ENCODE measurements at places on chromosomes 12 and 14. TPM values are rescaled to one million over a fixed set of nuclear protein-coding genes. Genes with fewer than 3 reads are reported as not detected.

DNA sequence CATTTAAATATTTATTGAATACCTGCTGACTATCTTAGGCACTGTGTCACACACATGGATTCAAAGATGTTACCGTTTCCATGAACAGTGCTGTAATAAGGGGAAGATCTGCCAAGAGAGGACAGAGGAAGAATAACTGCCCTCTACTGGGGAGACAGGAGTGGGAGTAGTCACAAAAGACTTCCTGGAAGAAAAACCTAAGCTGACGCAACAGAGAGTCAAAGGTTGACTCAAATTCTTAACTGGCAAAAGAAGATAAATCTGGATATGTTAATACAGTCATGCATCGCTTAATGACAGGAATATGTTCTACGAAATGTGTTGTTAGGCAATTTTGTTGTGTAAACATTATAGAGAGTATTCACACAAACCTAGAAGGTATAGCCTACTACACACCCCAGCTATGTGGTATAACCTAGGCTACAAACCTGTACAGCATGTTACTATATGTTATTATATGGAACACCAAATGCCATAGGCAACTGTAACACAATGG is 51.5 kb downstream of the DCAF5 start:
- H3K27ac ChIP-seq, result peak overlapping the region; percentile 88
- DNase-seq, result peak; percentile 19
- peaks cover 5% of the 10 kb centered on the region for H3K36me3 ChIP-seq
- H3K4me1 ChIP-seq, result peaks cover 13% of the 10 kb centered on the region

DNA sequence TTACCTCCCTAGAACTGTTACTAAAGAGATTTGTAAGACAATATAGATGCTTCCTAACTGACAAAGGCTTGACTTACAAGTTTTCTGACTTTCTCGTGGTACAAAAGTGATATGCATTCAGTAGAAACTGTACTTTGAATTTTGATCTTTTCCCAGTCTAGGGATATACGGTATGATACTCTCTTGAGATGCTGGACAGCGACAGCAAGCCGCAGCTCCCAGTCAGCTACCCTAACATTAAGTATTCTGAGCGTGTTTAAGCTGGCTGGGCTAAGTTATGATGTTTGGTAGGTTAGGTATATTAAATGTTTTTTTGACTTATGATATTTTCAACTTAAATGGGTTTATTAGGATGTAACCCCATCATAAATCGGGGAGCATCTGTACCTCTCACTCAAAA is 55.2 kb upstream of the CDKL1 start:
- peaks cover 5% of the 10 kb centered on the region for H3K4me1 ChIP-seq
- no peaks in the 10 kb centered on the region for H3K27me3 ChIP-seq
- DNase-seq, result no peak
- no peak overlapping the region for H3K4me3 ChIP-seq
- H3K36me3 ChIP-seq, result peaks cover 43% of the 10 kb centered on the region

DNA sequence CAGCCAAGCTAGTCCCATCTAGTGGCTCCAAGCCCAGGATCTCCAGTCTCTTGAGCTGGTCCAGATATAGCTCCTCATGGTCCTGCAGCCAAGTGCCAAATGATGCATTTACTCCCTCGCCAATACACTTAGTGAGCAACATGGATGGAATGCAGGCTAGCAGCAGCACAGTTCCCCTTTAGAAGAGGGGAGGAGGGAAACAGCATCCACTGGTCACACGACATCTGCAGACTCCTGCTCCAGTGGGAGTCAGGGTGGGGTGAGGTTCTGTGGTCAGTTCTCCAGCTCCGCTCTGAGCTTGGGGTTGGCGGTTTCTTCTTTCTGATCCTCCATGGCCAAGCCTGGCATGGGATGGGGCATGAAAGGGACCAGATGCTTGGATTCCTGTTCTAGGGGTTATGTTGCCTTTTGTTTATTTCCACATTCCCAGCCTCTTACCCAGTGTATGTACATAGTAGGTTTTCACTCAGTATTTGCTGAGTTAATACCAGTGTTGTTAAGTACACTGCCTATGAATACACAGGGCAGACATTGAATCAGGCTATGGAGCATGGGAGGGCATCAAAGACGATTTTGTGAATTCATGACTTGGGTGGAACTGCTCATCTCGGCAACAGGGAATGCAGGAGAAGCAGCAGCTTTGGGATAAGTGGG is 57.3 kb downstream of the GALNT16 start:
- no peaks in the 10 kb centered on the region for H3K27me3 ChIP-seq
- H3K27ac ChIP-seq, result no peak overlapping the region
- H3K4me1 ChIP-seq, result no peaks in the 10 kb centered on the region
- no peak overlapping the region for H3K4me3 ChIP-seq
- no peak for DNase-seq
- no peaks in the 10 kb centered on the region for H3K36me3 ChIP-seq

Gene CIROP
- not detected for total RNA-seq

Gene CRIP1
- 93.9 TPM for total RNA-seq

Gene ACSS3
- not detected for total RNA-seq
